NCI-H1436 (cell line): ENCODE measurements at places on chromosomes 7 and 10.
A peak's percentile ranks its signal among the peaks of the same experiment; 100 is the strongest.

DNA sequence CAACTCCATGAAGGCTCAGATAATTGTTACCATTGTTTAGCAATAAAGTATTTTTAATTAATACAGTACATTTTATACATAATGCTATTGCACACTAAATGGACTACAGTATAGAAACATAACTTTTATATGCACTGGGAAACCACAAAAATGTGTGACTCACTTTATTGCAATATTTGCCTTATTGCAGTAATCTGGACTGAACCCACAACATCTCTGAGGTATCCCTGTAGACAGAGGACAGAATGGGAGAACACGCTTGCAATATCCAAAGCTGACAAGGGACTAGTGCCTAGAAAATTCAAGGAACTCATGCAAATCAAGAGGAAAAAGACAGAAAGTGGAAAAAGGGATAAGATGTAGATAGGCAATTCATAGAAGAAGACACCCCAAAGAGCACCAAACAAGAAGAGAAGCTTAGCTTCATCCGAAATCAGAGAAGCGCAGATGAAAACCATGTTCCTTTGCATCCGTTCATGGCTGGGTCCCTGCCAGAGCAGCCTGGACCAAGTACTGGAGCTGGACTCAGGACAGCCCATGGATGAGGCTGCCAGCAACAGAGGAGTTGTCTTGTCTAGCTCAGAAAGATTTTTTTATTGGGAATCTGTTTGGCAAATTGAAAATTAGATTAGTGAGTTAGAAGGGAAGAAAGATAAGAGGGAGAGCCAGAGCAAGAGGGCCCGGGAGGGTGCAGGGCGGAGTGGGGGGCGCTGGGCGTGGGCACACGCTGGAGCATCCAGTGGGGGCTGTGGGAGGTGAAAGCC is 16.0 kb upstream of the GALNTL5 start:
- no peak for DNase-seq

DNA sequence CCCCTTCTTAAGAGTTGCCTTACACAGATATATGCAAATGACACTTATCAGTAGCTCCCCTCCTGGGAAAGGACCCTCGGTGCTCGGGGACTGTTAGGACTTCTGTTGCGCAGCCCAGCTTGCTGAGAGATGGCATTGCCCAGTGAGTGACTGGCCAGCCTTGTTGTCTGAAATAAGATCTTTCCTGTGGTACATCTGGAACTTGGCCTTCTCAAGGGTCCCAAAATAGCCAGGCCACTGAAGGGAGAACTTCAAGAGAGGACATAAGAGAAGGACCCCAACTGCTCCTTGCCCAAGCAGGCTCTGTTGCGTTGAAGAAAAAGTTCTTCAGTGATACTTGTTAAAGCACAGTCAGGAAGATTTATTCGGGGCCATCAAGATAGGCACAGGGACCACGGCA is 17.3 kb downstream of the BAG3 start:
- DNase-seq = no peak

DNA sequence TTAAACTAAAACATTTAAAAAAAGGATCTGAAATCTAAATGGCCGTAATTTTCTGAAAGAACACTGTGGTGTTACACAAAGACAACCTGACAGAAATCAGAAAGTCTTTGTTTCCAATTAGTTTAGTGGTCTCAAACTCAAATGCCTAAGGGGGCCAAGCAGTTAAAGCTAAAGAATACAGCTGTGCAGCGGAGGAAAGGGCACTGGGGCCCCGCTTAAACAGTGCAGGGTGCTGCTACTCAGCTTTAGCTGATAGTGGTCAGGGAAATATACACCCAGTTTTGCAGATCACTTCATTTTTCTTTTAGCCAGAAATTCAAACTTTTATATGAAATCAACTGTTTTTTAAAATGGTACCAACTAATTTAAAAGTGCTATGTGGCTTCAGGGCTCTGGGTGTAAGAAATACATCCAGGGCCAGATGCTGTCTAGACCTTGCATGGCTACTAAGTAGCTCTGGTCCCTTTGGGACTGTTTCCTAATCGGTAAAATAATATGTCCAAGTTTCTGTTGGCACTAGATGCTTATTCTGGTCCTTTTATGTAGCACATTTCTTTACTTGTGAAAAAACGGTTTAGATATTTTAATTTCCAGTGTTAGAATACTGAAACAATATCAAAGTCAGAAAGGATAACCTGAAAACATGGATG is 161.8 kb upstream of the LAMB4 start:
- DNase-seq = no peak

DNA sequence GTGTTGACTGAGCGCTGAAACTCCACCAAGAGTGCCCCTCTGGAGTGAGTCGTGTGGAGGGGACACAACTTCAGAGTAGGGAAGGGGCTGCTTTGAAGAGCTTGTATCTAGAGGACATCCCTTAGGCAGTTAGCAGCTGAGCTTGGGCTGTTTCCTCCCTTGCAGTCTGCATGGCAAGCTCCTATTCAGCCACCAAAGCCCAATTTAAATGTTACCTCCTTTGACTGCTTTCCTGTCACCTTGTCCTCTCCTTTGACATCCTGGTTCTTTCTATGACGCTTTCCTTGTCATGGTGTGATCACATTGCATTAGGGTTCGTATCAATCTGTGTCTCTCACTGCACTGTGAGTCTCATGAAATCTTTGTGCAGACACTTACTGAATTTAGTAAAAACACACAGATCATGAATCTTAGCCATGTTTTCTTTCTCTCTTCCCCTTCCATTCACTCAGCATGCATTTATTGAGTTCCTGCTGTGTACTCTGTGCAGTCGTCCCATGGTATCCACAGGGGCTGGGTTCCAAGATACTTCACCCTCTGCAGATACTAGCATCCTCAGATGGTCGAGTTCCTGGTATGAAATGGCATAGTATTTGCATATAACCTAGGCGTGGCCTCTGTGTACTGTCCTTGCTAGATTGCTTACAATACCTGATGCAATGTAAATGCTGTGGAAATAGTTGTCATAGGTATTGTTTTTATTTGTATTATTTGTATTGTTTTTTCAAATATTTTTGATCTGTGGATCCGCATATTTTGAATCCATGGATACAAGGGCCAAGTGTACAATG is 228.5 kb downstream of the CCDC3 start:
- DNase-seq = no peak

GRCh38 chr7:48052748-48053147 is 17.4 kb downstream of the C7orf57 start:
- no peak for DNase-seq

DNA sequence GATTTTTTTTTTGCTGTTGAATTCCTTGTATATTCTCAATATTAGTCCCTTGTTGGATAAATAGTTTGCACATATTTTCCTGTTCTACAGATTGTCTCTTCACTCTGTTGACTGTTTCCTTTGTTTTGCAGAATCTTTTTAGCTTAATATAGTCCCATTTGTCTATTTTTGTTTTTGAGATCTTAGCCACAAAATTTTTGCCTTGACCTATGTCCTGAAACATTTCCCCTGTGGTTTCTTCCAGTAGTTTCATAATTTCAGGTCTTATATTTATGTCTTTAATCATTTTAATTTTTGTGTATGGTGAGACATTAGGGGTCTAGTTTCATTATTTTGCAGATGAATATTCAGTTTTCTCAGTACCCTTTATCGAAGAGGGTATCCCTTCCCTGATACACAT is 92.7 kb downstream of the LANCL2 start:
- no peak for DNase-seq

DNA sequence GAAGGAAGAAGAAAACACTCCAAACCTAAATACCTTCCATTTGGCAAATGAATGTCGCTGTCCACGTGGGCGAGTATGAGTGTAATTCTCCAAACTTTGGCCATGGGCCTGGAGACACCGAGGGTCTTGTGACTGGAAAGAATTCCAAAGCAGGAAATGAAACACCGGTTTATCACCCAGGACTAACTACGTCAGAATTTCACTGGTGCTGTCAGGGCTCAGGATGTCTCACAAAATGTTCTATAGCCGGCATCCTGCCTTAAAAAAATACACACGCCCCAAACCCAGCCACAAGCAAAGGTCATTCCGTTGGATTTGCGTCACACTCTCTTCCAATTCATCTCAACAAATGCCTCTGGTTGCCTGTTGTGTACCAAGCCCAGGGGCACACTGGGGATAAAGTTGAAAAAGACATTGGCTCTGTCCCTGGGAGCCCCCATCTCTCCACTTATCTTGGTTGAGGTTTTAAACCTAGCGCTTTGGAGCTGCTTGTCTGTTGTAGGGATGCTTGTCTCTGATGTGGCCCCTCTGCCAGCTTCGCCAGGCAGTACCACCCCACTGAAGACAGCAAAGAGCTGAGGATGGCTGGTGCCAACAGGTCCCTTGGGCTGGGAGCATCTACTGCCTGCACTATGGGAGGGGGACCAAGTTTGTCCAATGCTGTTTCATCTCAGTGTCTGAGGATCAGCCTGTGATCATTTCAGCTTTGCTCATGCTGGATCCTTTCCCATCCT is 31.2 kb downstream of the GSTO2 start:
- DNase-seq = no peak

DNA sequence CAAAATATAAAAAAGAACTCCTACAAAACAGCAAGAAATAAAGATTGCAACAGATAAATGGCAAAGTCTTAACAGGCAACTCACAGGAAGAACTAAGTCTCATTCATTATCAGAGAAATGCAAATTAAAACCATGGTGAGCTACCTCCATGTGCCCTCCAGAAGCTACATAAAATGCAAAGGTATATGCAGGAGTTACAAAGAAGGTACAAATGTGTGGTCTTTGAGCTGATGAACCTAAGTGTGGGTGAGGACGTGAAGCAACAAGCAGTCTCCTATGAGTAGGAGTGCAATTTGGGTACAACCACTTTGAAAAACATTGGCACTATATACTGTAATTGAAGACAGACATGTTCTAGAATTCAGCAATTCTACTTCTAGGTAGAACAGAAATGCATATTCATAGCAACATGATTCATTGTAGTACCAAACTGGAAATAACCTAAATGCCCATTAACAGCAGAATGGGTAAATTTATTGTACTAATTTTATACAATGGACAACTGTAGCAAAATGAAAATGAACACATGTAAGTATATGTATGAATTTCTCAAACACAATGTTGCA is 61.6 kb upstream of the KCNMA1 start:
- DNase-seq = no peak

GRCh38 chr7:11343818-11344413 is 370.2 kb downstream of the PHF14 start:
- DNase-seq = peak; percentile 47

GRCh38 chr10:84368828-84369227 is 40.4 kb downstream of the CCSER2 start:
- no peak for DNase-seq

DNA sequence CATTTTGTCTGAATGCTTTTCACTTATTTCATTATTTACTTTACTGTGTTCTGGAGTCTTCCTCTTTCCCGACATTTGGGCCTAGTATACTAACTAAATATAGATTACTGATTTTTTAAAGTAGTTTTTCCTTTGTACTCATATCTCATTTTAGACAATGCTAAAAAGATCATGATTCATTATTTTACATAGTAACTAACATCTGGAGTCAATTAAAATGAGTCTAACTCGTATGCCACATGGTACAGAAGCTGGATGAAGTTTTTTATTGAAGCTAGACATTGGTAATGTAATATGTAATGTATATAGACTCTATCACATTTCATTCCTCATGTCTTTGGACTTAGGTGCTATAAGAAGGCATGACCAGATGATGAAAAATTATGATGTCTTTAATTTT is 156.3 kb upstream of the HGF start:
- DNase-seq = no peak

GRCh38 chr7:100247152-100247757 is 27.5 kb downstream of the PVRIG start:
- DNase-seq = peak; percentile 51

GRCh38 chr7:158096582-158096981 is 491.0 kb downstream of the PTPRN2 start:
- DNase-seq = no peak

DNA sequence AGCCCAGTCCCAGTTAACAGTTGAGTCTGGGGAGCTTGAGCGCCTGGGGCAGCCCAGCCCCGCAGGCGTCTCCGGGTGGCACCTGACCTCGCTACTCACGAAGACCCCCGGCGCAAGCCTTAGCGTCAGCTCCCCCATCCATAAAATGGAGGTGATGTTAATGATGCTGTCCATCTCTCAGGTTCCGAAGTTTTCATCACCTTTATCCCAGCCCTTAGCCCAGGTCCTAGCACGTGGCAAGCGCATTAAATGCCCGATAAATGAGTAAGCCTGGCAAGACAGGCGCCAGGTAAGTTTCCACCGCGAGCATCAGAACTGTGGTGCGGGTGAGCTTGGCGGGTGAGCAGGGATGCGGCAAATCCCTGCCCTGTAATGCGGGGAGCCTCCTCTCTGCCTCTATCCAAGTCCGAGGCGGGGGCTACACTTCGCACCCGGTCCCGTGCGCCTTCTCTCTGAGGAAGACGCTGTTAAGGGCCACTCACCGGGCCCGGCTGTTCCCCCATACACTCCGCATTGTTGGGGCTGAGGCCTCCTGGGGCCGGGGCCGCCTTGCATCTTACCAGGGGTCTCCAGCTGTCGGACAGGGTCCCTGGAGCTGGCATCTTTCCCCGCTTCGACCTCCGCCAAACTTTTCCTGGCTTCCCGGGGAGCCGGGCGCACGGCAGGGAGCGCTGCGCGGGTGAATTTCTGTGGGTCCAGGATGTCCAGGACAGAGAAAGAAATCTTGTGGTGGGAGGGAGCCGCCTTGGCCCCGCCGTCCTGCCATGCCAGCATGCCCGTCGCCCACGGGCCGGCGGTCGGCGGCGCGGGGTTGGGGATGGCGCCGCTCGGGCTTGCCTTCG is 444 bp downstream of the NKX1-2 start:
- no peak for DNase-seq

GRCh38 chr7:3917436-3917835 is 616.4 kb downstream of the SDK1 start:
- DNase-seq = no peak

DNA sequence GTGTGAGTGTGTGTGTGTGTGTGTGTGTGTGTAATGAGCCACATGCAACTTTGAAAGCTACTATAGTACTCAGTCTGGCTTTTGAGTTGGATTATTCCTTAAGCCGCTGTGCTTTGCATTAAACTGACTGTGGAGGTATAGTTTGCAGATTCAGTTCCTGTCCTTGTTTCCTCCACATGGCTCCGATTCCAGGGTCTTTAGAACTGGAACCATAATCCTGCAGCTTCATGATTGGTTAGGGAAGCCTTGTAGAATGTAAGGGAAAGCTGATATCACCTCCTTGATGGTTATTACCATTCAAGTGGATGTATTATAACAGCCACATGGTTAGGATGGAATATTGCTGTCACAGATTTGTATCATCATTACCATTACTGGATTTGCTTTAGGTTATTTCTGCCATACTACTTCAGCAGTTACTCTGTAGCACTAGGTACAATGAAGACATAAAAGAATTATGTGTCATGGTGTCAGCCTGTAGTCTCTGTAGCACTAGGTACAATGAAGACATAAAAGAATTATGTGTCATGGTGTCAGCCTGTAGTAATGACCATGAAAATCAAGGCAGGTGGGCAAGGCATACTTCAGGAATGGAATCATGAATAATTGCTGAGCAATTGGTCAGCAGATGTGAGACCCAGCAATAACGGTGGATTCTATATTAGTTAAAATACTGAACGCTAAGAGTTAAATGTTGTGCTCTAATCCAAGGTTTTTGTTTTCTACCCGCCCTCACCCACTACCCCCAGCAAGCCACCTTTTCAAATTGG is 275.1 kb upstream of the FZD1 start:
- no peak for DNase-seq
